Small intestine (tissue), 16 donors: ENCODE measurements at places on chromosomes 2 and 18.

- no peak for DNase-seq
Measured at GRCh38 chr2:58957188-58957840, 716.2 kb upstream of the FANCL start.

- no peak for DNase-seq
Measured at GRCh38 chr2:190177249-190178040, 114.9 kb upstream of the MSTN start.

DNA sequence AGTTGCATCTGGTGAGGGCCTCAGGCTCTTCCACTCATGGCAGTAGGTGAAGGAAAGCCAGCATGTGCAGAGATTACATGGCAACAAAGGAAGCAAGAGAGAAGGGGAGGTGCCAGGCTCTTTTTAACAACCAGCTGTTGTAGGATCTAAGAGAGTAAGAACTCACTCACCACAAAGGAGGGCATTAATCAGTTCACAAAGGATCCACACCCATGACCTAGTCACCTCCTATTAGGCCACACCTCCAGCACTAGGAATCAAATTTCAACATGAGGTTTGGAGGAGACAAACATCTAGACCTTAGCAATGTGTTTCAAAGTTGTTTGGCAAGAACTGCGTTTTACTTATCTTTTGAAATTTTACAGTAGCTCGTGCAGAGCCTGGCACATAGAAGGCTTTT is 20.5 kb upstream of the REG3A start:
- DNase-seq, result no peak

DNA sequence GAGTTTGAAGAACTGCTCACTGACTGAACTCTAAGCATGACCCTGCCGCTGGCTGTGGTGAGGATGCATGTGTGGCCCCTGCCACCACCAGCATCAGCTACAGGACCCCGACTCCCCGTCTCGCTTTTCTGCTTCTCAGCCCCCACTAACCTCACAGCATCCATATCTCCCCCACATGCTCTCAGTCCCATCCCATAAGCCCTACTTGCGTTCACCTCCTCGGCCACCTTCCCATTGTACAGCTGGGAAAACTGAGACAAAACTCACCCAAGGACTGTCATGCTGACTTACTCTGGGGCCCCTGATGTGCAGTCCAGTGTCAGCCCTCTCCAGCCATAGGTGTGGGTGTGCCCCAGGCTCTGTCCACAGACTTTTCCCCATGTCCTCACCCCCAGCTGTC is 104.2 kb upstream of the SH3BP4 start:
- no peak for DNase-seq
